ENCODE measurements at places on chromosomes 11 and 22.

GRCh38 chr22:24107661-24108060 lies 73.6 kb upstream of the SUSD2 start:
- no peak for DNase-seq

DNA sequence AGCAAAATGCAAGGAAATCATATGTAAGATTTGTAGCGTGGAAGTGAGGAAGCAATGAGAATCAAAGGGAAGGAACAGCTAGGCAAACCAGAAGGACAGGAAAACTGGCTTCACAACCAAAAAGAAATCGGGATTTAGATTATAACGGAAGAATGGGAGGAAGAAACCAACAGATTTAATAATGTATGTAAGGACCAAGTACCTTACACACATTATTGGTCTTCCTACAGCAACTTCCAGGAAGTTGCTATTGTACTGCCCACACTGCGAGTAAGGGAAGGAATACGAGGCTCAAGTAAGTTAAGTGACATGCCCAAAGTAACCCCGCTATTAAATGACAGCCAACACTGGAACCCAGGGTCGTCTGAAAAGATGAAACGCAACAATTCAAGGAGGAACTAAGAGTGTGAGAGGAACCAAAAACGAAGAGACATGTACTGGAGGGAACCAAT lies 473 bp downstream of the TXN2 start:
- DNase-seq: no peak

DNA sequence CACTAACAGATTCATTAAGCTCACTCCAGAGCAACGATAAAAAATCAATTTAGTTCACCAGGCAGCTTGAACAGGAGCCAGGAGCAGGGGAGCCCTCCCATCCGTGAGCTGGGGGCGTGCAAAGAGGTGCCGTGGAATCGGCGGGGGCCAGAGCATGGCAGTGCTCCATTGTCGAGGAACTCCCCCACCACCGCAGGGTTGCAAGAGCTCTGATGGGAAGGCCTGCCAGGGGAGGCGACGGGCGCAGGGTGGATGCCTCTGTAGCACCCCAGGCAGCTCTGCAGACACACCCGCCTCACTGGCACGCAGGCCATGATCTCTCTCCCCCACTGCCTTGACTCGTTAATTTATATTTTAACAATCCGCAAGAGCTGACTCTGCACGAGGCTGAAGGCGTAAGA lies 433.2 kb downstream of the MIAT start:
- no peak for DNase-seq

- no peak for DNase-seq
These were observed 67.5 kb downstream of the MN1 start for GRCh38 chr22:27734066-27734465.

GRCh38 chr11:70570693-70571395 lies 172.5 kb downstream of the CTTN start:
- no peak for DNase-seq

GRCh38 chr11:4610258-4610935 lies 2.4 kb upstream of the TRIM68 start:
- no peak for DNase-seq

- no peak for DNase-seq
These were observed 111.3 kb upstream of the MTMR2 start for GRCh38 chr11:96035031-96035739.

DNA sequence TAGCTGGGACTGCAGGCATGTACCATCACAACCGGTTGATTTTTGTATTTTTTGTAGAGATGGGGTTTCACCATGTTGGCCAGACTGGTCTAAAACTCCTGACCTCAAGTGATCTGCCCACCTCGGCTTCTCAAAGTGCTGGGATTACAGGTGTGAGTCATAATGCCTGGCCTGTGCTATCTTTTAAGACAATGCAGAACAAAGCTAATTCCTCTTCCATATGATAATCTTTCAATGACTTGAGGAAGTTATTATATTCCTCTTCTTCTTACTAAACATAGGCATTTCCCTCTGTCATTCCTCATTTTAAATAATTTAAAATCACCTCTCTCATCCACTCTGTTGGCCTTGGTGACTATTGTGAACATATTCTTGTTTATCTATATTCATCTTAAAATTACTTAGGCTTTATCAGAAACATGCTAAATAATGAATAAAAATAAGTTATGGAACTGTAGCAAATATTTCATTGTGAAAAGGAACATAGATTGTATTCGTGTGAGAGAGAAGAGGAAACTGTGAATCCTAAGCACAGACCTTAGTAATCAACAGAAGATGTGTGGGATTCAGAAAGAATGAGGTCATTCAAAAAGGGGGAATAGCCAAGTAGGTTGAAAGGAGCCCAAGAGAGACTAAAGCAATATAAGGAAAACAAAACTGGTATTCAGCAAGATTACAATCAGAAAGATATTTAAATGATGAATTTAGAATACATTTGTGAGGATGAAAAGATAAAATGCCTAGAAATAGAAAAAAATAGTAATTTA lies 269.4 kb downstream of the TTC28 start:
- DNase-seq: no peak

DNA sequence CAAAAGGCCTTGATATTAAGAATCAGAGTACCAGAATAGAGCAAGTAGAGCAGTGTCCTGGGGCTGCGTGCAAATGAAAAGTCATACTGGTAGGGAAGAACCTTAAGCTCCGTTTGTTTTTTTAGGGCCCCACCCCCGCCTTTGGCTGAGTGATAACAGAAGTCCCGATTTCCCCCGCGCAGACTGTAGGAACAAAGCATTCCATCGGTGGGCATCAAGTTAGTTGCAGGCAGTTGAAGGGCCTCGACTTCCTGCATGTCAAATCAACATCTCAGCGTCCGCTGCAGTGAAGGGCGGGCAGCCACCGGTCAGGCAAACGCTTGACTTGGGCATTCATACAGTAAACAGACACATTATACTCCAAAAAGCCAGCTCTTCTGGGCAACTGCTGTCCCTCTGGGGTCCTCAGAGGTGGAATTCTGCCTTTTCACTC lies 11.7 kb downstream of the LRP4 start:
- DNase-seq: no peak

DNA sequence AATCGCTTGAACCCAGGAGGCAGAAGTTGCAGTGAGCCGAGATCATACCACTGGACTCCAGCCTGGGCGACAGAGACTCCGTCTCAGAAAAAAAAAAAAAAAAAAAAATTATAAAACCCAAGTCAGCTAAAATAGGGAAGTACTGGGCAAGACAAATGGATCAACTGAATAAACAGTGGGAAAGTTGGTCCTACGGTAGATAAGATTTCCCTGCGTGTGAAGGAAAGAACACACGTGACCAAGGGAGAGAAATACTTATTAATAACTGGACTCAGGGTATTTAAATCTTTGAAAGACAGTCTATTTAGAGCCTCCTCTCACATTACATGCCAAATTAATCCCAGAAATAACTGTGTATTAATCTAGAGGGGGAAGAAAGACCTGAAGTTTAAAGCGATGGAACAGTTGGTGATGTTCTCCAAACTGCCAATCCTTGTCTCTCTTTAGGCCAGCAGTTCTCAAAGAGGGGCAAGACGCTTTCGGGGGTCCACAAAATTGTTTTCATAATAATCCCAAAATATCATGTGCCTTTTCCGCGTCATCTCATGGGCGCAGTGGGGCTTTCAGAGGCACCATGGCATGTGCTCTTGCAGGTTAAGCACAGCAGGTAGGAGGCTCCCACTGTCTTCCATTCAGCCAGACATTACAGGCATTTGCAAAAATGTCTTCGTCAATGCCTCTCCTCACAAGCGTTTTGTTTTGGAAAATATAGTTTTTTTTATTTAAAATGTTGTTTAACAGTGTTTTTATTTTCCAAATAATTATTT lies 6.6 kb downstream of the RTL6 start:
- no peak for DNase-seq

DNA sequence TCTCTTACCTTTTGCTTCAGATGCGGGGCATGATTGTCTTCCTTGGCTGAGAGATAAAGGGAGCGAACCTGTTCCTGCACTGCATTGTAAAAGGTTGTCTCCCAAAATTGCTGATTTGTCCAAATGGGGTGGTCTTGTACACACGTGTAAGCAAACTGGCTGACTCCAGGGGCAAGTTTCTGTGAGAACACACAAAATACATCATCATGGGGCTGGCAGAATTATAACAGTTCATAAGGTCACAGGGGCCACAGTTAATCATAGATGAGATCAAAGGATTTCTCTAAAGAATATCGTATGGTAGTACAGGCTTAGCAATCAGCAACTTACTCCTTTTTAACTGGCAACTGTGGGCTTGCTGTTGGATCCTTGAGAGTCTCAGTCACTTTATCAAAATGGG lies 194.3 kb downstream of the SWAP70 start:
- no peak for DNase-seq

- DNase-seq: no peak
These were observed 243.7 kb downstream of the BRD1 start for GRCh38 chr22:49583886-49584505.

DNA sequence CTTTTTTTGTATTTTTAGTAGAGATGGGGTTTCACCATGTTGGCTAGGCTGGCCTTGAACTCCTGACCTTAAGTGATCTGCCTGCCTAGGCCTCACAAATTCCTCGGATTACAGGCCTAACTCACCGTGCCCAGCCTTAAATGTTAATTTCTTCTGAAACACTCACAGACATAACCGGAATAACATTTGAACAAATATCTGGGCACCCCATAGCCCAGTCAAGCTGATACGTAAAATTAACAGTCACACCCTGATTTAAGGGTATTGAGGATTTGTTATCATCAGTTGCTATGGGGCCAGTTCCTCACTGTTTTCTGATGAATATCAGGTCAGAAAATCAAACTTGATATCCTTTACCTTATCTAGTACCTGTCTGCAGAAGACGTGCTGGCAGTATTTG lies 23.0 kb upstream of the OR9Q1 start:
- DNase-seq: no peak

DNA sequence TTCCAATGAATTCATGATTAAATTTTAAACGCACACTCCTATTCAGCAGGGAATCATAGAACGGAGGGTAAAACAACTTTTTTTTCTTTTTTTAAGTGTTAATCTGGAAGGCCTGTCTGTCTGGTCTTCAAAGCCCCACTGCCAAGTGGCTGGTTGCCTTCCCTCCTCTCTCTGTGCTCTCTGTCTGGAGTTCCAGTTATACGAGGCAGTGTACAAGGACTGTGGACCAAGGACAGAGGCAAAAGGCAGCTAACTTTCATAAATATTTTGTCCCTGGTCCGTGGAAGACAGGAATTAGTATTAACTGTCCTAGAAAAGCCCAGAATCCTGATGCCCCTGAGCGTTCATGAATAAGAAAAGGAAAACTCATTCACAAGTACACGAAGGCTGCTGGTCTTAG lies 164.0 kb upstream of the E2F8 start:
- DNase-seq: no peak

- no peak for DNase-seq
These were observed 37.9 kb downstream of the SWAP70 start for GRCh38 chr11:9701799-9702198.

- DNase-seq: no peak
These were observed 3.7 kb upstream of the APLNR start for GRCh38 chr11:57240757-57241156.

- DNase-seq: no peak
These were observed 1.5 kb upstream of the SREBF2 start for GRCh38 chr22:41831383-41831782.
